ENCODE measurements at places on chromosomes 6 and 20.

- DNase-seq, result peak; percentile 68
These were observed 67.1 kb upstream of the DUSP22 start for GRCh38 chr6:225121-225721.

- DNase-seq, result no peak
These were observed 45.1 kb downstream of the CEP85L start for GRCh38 chr6:118606268-118606667.

- no peak for DNase-seq
These were observed 367.5 kb downstream of the GRIK2 start for GRCh38 chr6:101760843-101761621.

GRCh38 chr6:11722220-11722619, 56.4 kb downstream of the ADTRP start:
- DNase-seq, result no peak

- no peak for DNase-seq
These were observed 32.1 kb downstream of the MOCS1 start for GRCh38 chr6:39902136-39902535.

DNA sequence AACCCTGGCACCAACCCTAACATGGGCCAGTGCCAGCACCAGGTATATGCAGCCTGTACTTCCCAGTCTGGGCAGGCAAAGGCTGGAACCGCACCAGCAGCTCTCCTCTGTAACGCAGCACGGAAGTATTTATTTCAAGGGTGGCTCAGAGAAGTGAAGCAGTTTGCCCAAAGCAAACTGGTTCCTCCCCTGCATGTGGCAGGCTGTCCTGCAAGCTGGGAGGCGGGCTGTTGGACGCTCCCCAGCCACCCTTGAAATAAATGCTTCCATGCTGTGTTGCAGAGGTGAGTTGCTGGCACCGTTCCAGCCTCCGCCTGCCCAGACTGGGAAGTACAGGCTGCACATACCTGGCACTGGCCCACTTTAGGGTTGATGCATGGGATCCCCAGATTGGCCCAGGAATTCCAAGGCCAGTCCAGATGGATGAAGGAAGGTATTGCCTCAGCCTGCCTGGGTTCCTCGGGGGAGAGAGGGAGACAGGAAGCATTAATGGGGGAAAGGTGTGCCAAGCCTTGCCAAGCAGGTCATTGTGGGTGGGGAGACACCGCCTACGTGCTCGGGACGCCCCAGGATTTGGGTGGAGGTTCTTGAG, 49.8 kb downstream of the PPARD start:
- DNase-seq, result no peak

DNA sequence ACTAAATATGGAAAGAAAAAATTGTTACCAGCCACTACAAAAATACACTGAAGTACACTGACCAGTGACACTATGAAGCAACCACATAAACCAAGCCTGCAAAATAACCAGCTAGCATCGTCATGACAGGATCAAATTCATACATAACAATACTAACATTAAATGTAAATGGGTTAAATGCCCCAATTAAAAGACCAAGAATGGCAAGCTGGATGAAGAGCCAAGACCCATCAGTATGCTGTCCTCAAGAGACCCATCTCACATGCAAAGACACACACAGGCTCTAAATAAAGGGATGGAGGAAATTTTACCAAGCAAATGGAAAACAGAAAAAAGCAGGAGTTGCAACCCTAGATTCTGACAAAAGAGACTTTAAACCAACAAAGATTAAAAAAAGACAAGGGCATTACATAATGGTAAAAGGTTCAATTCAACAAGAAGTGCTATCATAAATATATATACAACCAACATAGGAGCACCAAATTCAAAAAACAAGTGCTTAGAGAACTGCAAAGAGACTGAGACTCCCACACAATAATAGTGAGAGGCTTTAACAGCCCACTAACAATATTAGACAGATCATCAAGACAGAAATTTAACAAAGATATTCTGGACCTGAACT, 104.8 kb downstream of the HACE1 start:
- no peak for DNase-seq

- DNase-seq, result no peak
These were observed 971.3 kb upstream of the DEFB115 start for GRCh38 chr20:30286157-30286556.

DNA sequence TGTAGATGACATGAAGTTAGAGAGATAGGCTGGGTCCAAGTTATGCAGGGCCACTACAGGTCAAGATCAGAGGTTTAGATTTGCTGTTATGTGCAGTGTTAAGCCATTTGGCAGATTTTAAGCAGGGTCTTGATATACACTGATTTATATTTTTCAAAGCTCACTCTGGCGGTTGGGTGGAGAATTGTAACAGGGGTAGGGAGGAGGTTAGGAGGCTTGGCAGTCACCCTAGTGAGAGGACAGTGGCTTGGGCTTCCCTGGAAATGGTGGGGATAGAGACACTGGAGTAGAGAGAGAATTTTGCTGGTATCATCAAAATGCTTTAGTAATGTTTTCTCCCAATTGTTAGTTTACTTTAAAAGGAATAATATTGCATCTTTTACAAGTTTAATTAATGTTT, 149.5 kb upstream of the SUPT3H start:
- no peak for DNase-seq

DNA sequence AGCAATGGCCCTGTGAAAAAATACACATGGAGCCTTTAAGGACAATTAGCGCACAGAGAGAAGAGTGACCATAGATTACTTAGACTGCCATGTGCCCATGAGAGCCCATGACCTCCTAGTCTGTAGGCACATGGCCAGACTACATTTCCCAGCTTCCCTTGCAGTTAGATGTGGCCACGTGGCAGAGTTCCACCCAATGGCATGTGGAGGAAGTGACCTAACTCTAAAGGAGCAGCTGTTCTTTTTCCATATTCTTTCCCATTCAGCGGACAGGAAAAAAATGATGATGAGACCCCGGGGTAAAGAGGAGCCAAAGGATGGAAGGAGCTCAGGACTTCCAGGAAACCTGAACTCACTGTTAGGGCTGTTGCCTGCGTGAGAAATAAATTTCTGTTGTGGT, 116.6 kb downstream of the CBLN4 start:
- no peak for DNase-seq

DNA sequence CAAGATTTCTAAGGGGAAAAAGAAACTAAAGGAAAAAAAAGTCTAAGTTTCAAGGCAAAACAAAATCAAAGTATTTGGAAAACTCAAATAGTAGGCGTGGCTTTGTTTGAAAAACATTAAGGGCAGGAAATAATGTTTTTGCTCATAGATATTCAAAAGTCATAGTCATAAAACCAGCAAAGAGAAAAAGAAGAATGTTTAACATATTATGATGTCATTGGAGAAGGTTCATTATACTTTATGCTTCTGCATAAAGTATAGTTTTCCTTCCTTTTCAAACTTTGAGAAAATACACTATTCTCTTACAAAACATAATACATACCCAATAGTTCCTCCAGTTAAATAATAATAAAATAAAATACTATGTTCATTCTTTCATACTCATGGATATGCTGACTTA, 13.7 kb downstream of the USP49 start:
- no peak for DNase-seq

- no peak for DNase-seq
These were observed 207.6 kb upstream of the CDH4 start for GRCh38 chr20:61044499-61044898.

- DNase-seq, result no peak
These were observed 434.1 kb upstream of the SOX4 start for GRCh38 chr6:21159465-21159864.

DNA sequence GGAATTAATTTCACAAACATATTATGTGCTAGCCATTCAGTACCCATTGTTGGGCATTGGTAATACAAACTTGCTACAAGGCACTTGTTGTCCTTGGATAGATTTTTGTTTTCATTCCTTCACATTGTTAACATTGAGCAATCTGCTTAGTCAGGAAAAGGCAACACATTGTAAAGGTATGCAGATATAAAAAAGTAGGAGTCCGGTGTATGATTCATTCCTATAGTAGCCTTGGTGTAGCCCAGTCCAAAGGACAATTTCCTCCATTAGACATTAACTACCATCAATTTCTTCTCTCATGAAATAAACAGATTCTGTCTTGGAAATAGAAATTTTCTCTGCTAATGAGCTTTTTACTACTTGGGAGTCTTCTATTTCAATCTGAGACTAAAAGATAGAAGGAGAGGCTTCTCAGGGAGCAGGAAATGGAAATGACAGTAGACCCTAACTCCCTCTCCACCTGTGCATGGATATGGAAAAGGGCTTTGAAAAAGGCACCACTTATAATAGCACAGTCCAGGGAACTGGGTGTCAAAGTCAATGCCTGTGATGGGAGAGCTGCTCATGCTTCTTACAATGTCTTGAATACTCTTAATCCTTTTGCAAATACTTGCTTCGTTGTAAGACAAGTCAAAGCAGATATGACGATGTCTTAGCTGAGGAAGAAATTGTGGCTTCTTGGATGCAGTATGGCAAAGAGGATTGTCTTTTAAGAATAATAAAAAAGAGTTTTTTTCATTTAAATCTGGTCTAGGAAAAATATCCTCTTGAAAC, 369.4 kb upstream of the CITED2 start:
- DNase-seq, result no peak

- DNase-seq, result no peak
These were observed 25.6 kb downstream of the PRPF6 start for GRCh38 chr20:64006490-64006889.

GRCh38 chr6:13682346-13682745, 29.3 kb downstream of the RANBP9 start:
- DNase-seq, result no peak

DNA sequence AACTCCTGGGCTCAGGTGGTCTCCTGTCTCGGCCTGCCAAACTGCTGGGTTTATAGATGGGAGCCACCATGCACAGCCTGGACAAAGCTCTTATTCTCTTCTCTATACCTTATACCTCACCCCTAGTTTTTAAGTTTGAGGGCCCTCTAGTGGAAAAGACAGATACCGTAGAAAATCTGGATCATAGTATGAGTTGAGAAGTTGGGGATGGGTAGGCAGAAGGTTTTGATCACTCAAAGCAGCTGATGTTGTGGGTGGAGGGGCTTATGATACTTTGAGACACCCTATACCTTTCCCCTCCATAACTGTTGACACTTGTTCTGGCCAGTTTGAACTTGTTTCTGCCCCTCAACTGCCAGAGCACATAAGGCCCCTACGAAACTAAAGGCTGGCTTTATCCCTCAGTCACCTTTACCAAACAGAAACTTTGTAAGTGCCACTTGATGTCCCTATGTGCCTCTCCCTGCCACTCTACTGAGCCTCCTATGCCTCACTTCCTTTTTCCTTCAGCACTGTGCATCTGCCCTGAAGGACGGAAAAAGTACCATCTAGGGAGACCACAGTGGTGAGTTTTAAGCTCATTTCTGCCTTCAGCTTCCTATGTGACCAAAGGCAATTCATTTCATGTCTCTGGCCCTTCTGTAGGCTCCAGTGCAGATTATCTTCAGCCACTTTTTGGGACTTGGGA, 28.6 kb downstream of the RALY start:
- no peak for DNase-seq

- DNase-seq, result no peak
These were observed 28.1 kb downstream of the PTPN1 start for GRCh38 chr20:50538276-50538675.

DNA sequence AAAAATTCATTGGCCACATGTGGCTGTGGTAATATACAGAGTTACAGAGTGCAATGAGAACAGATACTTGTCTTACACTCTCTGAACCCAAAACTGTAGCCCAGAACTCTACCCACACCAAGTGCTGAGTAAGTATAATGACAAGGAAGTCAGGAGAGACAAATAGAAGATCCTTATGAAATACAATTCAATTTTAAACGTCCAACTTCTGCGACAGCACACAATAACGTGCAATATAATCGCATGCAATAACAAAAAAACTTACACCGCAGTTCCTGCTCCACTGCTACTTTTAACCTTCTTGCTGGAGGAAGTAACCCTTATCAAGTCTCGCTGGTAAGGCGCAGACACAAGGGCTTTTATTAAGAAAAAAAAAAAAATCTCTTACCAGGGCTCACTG, 881 bp downstream of the SFT2D1 start:
- DNase-seq, result no peak

DNA sequence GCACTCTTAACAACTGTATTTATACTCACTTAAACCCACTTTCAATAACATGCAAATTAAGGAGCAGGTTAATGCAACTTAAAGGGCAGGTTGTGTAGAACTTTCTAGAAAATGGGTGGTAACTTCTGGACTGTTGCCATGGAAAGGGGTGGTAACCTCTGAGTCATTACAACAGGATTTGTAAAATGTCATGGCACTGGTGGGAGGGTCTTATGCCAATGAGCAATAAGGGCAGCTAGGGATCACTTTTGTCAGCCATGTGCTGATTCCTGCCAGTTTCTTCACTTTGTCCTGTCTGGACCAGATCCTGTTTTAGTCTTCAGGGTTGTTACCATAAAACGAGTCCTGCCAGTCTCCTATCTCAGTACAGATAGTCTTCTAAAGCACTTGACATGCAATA, 560.5 kb upstream of the PTCHD4 start:
- DNase-seq, result no peak

DNA sequence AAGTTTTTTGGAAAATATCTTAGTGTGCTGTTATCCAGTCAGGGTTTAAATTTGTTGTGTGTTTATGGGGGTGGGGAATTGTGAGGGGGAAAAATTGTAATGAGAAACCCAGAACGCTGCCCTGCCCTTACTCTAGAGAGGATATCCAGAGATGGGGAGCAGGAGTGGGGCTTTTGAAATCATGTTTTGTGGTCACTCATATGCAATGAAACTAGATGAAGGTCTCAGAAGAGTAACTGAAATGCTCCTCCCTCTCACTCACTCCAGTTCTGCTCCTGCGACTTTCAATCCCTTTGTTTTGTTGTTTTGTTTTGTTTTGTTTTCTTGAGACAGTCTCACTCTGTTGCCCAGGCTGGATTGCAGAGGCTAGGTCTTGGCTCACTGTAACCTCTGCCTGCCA, 100.0 kb downstream of the CRYBG1 start:
- DNase-seq, result no peak

GRCh38 chr6:101458826-101459225, 65.3 kb downstream of the GRIK2 start:
- no peak for DNase-seq

- DNase-seq, result no peak
These were observed 16.4 kb downstream of the TAAR2 start for GRCh38 chr6:132607544-132608233.

GRCh38 chr6:136598048-136598447, 47.8 kb upstream of the MAP7 start:
- DNase-seq, result no peak

- DNase-seq, result no peak
These were observed 5.3 kb downstream of the SOBP start for GRCh38 chr6:107495196-107495643.

DNA sequence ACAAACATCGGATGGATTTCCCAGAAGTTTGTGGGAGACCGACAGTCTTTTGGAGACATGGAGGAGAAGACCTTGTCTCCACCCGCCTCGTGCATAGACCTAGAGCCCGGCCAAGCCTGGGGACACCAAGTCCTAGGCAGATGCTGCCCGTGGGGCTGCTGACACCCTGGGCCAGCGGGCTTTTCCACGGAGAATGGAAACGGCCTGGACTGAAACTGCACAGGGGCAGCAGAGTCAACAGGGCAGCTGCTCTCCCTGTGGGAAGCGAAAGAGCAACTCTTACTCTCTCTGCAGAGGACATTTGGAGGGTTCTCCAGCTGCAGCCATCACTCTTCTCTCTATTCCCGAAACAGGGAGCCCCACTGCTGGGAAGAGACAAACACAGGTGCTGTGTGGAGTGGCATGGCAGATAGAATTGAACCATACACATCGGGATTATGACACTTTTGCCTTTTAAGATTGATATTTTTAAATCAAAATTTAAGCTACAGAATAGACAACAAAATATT, 401.2 kb downstream of the THBS2 start:
- no peak for DNase-seq
